ENCODE measurements at places on chromosomes 12 and 14. TPM values are rescaled to one million over a fixed set of nuclear protein-coding genes. Genes with fewer than 3 reads are reported as not detected.

ADCY6 gene
- not detected for total RNA-seq

TAS2R46 gene
- total RNA-seq: 2.1 TPM

GRCh38 chr12:6124411-6125309, at the start of gene VWF:
Gene VWF, minus strand, starts transcription at chr12:6124670. Its CDS starts 1,474 bp downstream, at chr12:6123196.
- DNase-seq: no peak

WNT1 gene
- total RNA-seq: not detected

GRCh38 chr14:56474419-56475022, 105.1 kb upstream of the TMEM260 start:
- peak; percentile 58 for DNase-seq

GRCh38 chr14:28102001-28102400, 664.6 kb upstream of the FOXG1 start:
- DNase-seq: no peak

GPRC5D gene
- total RNA-seq: 0.92 TPM

DNA sequence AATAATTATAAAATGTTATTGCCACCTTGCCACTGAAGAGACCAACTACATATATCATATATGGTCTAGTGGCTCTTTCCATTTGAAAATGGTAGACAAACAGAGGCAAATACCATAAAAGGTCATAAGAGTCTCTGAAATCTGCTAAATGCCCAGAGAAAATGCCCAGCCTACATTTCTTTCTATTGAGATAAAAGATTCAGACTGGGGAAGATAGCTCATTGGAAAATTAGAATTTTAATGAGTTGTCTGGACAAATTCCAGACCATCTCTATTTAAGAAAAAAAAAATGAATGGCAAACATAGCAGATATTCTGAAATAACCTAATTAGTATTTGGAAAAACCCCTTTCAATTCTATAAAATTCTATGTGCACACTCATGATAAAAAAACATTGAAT, 79.9 kb upstream of the BBS10 start:
- DNase-seq: no peak

GRCh38 chr12:19183121-19183838, 53.7 kb downstream of the PLEKHA5 start:
- DNase-seq: no peak

Measured in B cell (primary cell).